Activated T-cell treated with anti-CD3 and anti-CD28 coated beads for 4 hours (primary cell): ENCODE measurements at places on chromosomes 16 and 17.

GRCh38 chr16:81582655-81583441, 138.2 kb downstream of the CMIP start:
- no peak for DNase-seq

GRCh38 chr17:30031214-30031869, 85.3 kb upstream of the NSRP1 start:
- no peak for DNase-seq

DNA sequence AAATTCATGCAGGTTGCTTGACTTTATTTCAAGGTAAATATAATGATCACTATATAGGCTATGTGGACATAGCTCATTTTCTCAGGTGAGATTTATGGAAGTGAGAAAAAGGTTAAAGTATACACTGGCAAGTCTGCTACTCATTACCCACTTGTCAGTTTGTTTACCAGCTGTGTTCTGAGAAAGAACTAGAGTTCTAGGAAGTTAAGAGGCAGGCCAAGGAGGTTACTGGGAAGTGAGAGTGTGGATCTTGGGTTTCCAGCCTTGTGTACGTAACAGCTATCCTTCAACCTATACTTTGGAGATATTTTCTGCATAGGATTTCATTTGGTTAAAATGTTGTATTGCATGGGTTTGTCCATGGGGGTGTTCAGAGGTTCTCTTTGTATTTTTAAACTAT, 31.9 kb upstream of the COX10 start:
- DNase-seq, result no peak

DNA sequence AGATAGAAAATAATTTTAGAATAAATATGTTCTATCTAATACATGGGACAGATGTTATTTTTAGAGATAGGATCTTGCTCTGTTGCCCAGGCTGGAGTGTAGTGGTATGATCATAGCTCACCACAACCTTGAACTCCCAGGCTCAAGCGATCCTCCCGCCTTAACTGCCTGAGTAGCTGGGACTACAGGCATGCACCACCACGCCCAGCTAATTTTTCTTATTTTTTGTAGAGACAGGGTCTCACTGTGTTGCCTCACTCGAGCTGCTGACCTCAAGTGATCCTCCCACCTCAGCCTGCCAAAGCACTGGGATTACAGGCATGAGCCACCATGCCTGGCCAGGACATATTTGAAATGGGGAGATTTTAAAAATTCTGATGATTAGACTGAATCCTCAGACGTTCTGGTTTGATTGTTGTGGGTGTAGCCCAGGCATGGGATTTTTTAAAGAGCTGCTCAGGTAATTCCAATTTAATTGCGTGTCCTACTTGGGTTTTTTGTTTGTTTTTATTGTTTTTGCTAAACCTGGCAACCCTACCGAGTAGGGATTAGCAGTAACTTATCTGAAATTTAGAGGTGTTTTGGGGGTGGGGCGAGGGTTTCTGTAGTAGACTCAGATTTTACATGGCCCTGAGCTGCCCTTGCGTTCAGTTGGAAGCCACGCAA, 142.9 kb downstream of the RAB11FIP4 start:
- no peak for DNase-seq

DNA sequence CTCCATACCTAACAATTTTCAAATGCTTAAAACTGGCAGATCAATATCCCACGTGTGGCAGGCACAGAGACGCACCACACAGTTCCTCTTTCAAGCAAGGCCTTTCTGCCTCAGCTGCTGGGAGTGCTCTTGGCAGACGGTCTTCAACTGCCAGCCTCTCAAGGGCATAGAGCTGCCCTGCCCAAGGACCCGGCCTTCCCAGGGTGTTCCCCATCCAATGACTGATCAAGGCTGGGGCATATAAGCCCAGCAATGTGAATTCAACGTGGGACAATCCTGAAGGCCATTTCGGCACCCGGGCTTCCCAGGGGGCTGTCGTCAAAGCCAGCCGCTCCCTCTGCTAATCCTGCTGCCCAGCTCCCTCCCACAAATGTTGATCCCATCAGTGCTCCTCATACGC, 107.1 kb downstream of the STX8 start:
- DNase-seq, result no peak

DNA sequence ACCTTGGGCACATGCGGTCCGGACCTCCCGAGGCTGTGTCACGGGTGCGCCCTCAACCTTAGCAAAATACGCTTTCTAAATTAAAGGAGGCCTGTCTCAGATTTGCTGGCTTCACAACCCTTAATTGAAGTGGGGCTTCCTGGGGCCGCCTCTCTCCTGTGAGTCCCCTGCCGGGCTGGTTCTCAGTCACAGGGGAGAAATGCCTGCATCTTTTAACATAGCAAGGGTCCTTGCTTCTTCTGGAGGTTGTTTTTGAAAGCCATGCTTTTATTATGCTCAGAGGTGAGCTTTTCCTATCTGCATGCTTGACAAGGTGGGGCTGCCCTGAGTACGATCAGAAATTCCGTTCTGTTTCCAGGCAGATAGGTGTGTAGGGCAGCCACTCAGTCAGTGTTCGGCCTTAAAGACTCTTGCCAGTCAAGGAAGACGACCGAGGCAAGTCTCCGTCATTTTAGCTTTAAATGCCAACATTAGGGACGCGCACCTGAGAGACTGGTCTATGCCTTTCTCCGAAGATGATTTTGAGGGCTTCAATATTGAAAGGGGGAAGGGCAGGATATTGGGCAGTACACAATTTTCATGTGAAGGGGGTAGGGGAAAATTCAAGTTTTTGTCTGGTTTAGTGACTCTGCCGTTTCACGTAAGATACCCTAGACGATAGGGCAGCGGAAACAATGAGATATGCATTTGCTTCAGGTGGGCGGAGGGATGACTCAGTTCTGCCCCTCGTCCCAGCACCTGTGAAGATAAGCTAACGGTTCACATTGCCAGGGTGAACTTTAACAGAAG, 5.5 kb upstream of the SLC7A5 start:
- DNase-seq, result peak; percentile 84

- no peak for DNase-seq
These were observed 364.9 kb upstream of the PMFBP1 start for GRCh38 chr16:72536723-72537435.

DNA sequence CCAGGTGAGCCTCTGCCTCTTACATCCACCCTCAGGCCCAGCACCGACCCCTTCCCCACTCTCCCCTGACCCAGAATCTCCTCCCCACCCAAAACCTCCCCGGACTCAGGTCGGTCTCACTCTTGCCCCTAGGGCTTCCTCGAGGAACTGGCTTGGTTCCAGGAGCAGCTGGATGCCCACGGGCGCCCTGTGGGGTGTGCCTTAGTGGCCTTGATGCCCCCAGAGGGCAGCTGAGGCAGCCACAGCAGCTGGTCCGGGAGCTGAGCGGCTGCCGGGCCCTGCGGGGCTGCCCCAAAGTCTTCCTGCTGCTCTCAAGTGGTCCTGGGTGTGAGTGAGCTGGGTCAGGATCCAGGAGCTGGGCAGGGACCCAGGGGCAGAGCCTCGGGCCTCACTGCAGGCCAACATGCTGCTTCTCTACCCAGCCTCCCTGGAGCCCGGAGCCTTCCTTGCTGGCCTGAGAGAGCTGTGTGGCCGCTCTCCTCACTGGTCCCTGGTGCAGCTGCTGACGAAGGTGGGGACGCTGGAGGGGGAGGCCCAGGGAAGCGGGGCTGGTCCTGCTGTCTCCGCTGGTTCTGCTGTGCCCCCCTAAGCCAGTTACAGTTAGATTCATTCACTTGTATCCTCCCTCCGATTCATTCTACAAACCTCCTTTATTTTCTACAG, 9.6 kb downstream of the ZNF213 start:
- DNase-seq, result no peak

DNA sequence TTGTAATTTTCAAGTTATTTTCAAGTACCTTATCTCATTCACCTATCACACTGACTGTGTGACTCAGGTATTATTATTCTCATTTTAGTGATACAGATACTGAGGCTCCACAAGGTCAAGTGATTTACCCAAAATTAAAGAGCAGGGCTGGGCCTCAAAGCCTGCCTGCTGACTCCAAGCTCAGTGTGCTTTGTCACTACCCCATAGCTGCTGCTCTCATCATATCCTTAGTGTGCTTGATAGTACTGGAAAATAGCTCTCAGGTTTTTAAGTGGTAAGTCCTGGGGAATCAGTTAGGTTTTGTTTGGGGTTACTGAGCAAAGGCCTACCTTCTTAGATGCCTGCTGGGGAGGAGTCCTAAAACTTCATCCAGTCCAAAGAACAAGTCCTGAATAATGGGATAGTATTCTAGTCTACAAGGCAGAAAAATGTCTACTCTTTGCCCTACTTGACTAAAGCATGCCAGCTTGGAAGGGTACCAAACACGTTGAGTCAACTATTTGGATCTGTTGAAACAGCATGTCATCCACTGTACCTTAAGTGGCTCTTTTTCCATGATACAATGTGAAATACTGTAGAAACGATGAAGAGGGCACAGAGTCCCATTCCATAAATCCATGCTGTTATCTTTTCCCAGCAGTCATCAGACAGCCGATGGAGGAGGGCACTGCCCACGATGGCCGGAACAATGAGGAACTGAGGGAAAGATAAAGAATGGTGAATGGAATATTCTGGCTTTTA, 10.7 kb downstream of the MMD start:
- no peak for DNase-seq

GRCh38 chr16:72715267-72715666, 332.7 kb downstream of the ZFHX3 start:
- no peak for DNase-seq

DNA sequence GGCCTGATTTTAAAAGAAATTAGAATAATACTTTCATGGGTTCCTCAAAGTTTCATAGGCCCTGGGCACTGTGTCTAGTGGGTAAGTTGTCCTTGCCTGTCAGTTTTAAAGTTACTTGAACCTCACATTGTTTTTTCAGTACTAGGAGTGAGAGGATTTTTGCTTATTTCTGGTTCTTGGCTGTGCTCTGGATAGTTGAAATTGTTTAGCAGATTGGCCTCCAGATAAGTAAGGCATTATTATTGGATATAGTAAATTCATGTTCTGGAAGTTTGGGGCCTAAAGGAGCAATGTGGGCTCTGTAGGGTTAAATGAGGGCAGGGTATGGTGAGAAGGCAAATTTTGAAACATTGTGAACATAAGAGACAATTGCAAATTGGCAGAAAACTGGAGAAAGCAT, 78.5 kb downstream of the WNT3 start:
- DNase-seq, result no peak

DNA sequence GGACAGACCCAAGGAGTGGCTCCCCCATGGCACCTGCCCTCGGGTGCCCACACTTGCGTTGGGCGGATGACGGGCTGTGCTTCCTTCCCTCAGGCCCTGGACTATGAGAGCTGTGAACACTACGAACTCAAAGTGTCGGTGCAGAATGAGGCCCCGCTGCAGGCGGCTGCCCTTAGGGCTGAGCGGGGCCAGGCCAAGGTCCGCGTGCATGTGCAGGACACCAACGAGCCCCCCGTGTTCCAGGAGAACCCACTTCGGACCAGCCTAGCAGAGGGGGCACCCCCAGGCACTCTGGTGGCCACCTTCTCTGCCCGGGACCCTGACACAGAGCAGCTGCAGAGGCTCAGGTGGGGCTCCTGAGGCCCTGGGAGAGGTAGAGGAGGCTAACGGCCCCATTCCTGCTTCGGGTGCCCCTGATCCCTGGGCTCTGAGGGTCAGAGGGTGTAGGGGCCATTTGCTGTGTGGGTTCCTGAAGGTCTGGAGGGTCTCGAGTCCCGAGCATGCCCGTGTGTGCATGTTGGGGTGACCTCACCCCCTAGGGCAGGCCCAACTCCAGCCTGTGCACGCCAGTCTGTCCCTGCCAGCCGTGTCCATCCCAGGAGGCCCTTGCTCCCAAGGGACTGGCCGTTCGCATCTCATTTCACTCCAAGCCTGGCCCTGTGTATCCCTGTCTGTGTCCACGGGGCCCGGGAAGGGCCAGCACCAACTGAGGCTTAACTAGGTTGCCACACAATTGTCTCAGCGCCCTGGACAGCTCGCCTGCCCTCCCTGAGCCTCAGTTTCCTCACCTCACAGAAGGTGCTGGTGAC, 10.0 kb downstream of the SLC22A31 start:
- no peak for DNase-seq

DNA sequence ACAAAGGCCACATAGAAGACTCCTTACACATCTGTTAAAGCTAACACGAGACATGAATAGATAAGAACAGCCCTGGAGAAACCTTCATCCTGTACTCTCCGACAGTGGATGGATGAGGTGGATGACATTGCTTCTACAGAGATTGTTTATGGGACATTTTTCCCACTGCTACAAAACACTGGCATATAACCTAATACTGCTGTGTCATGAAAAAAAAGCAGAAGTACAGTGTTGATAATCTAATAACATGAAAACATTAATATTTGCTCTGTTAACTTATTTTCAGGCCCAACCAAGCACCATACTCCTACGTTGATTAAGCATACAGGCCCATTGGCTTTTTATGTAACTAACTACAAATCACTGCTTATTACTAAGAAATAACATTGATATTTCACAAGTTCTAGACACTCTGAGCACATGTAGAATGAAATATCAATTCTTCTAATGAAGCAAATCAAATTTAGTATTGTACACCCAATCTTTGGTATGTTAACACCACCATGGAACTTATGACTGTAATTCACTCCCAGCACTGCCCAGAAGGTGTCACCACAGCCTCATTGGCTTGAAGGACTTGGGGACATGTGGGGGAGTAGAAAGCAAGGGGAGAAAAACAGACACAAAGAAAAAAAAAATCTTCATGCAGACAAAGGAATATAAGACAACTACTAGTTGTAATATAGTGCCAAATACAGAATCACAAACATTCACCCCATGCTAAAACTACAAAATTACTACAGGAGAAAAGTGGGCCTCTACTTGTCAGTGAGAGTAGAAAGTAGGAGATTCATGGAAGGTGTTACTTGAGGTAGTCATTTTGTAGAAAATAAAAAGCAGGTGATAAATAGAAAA, 330.0 kb upstream of the PMFBP1 start:
- peak; percentile 1 for DNase-seq

DNA sequence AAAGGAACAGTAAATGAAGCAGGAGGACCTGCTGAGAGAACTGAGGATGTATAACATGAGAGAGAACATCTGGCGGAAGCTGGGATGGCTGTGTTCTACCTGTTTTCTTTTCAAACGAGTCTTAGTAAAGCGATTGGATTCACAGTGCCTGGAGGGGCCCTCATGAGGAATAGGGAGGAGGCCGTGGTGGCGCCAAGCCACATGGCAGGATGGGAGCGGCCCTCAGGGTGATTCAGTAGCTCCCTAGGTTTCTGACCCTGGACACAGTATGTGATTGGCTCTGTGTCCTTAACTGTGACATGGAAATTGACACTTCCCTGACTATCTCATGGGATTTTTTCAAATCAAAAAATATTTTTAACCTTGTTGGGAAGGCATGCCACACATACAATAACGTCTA, 32.1 kb downstream of the USP43 start:
- no peak for DNase-seq

- peak; percentile 90 for DNase-seq
These were observed 18.5 kb downstream of the RAP1GAP2 start for GRCh38 chr17:2814481-2815341.
